ENCODE measurements at places on chromosomes 2 and 18.

DNA sequence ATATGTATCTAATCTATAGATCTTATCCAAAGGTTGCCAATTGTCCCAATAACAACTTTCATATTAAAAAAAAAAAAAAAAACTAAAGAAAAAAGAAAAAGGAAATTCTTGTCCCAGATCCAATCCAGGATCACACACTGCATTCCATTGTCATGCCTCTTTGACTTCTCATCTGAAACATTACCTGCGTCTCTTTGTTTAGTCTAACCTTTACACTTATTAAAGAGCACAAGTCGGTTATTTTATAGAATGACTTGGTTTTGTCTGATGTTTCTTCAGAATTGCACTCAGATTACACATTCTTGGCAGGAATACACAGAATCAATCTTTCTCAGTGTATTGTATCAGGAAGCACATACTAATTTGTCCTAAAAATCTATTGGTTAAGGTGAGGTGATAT, 392.5 kb upstream of the KLHL29 start:
- no peaks in the 10 kb centered on the region for H3K4me1 ChIP-seq
- H3K27me3 ChIP-seq, result peaks cover 2% of the 10 kb centered on the region
- no peak overlapping the region for H3K27ac ChIP-seq
- no peaks in the 10 kb centered on the region for H3K36me3 ChIP-seq

DNA sequence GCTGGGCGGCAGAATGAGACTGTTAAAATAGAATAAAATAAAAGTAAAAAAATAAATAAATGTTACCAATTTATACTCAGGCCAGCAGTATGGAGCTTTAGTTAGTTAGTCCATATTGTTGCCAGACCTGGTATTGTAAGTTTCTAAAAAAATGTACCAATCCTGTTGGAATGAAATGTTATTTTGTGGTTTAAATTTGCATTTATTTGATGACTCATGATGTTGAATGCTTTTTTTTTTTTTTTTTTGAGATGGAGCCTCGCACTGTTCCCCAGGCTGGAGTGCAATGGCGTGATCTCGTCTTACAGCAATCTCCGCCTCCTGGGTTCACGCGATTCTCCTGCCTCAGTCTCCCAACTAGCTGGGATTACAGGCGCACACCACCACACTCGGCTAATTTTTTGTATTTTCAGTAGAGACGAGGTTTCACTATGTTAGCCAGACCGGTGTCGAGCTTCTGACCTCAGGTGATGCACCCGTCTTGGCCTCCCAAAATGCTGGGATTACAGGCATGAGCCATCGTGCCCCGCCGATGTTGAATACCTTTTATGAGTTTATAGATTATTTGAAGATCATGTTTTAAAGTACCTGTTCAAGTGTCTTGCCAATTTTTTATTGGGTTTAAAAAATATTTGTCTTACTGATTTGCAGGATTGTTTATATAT, 5.7 kb upstream of the PTPRN start:
- H3K36me3 ChIP-seq, result no peaks in the 10 kb centered on the region
- peaks cover 12% of the 10 kb centered on the region for H3K27me3 ChIP-seq
- DNase-seq, result no peak
- H3K4me1 ChIP-seq, result no peaks in the 10 kb centered on the region
- H3K4me3 ChIP-seq, result no peak overlapping the region

DNA sequence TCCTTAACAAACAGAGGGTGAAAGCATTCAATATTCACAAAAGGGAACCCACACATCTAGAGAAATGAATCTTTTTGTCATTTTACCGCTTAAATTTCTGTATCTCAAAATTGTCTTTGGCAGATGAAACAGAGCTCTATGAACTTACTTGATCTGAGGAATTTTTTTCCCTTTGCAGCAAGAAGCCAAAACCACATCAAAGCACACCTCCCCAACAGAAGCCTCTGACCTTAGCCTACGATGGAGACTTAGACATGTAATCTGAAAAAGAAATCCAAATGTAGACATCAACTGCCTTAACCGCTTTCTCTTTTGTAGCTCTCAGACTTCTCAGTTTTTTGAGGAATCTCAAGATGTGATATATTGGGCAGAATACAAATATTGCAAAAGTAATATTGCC, 287.9 kb upstream of the HNMT start:
- no peak overlapping the region for H3K27ac ChIP-seq
- H3K36me3 ChIP-seq, result no peaks in the 10 kb centered on the region
- H3K27me3 ChIP-seq, result peaks cover 2% of the 10 kb centered on the region
- no peaks in the 10 kb centered on the region for H3K4me1 ChIP-seq

- H3K27ac ChIP-seq, result no peak overlapping the region
- H3K27me3 ChIP-seq, result peaks cover 7% of the 10 kb centered on the region
- no peak for DNase-seq
- H3K4me3 ChIP-seq, result no peak overlapping the region
Observed at GRCh38 chr18:8662560-8663255, 42.6 kb upstream of the MTCL1 start.

- no peak overlapping the region for H3K4me3 ChIP-seq
- DNase-seq, result no peak
- no peak overlapping the region for H3K27ac ChIP-seq
- no peaks in the 10 kb centered on the region for H3K4me1 ChIP-seq
Observed at GRCh38 chr2:222521099-222521498, 96.8 kb downstream of the SGPP2 start.

GRCh38 chr2:109439986-109440385, 173.8 kb downstream of the SEPTIN10 start:
- H3K27me3 ChIP-seq, result no peaks in the 10 kb centered on the region
- H3K4me3 ChIP-seq, result no peak overlapping the region
- no peak for DNase-seq
- H3K27ac ChIP-seq, result no peak overlapping the region
